PC-9 (cell line): ENCODE measurements at places on chromosomes 13 and 19. TPM values are rescaled to one million over a fixed set of nuclear protein-coding genes. Genes with fewer than 3 reads are reported as not detected.
A peak's percentile ranks its signal among the peaks of the same experiment; 100 is the strongest.

DNA sequence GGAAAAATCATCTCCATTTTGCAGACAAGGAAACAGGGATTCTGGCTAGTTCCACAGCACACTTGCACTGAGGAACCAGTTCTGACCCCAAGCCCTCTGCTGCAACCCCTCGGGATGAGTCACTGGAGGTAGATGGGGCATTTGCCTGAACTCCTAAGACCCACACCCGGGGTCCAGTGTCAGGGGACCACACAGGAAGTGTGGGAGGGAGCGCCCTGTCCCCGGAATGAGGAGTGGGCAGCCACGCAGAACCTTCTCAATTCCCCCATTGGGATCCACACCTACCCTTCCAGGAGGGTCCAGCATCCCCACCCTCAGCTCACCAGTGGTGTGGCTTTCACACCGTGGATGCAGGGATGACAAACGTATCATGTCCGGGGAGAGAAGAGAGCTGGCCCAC lies 62.7 kb downstream of the TSHZ3 start:
- no peak for DNase-seq

DNA sequence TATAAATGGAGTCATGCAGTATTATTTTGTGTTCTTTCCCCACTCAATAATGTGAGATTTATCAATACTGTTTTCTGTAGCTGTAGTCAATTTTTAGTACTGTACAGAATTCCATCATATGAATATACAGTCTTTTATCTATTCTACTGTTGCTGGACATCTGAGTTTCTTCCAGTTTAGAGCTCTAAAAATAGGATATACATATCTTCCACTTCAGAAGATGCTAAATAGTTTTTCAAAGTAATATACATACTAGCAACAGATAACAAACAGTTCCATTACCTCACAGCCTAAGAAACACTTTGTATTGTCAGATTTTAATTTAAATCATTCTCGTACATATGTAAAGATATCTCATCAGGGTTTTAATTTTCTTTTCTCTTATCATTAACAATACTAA lies 149.6 kb downstream of the UGGT2 start:
- DNase-seq: no peak

DNA sequence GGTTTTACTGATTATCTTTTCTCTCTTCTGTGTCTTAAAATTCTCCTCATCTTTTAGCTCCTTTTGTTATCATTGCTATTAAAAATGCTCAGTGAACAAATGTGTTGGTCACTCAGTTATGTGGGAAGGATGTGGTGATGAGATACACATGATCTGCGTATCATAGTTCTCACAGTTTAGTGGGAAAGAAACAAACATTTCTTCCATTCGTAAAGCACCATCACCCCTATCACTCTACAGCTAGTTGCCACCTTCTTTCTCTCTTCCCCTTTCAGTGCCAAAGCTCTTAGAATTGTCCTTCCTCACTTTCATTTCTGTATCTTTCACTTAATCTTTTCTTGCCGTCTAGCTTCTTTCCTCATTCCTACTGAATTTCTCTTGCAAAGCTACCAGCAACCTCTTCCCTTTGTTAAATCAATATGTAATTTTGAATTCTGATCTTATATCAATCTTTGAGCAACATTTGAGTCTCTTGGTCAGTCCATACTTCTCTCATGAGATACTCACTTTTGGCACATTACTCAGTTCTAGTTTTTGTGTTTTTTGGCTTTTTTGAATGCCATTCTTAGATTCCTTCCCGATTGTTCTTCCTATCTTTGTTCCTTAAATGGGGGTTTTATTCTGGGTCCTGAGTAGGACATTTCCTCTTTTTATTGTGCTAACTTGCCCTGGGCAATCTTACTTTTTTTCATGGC lies 122.3 kb downstream of the PCCA start:
- no peak for DNase-seq

GRCh38 chr19:18594824-18595373 lies 6.3 kb downstream of the REX1BD start:
- DNase-seq: no peak

DNA sequence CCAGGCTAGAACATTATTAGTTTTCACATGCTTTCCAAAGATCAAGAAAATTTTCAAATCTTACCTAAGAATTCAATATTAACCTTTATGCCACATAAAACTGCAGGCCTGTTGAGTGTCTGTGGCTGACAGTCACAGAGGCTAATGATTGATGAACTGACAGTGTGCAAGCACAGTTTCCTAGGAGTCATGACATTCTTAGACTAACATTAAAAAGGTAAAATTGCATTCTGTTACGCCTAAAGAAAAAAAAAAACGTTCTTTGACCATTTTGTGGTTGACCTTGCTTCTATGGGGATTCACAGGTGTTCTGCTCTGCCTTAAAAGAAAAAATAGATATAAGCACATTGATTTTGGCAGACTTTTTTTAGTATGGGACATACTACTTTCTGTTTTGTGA lies 1776.2 kb downstream of the PCDH9 start:
- no peak for DNase-seq

GRCh38 chr13:66225072-66225471 lies 1005.1 kb downstream of the PCDH9 start:
- DNase-seq: no peak

GRCh38 chr13:50846861-50847475 lies 3.5 kb upstream of the DLEU7 start:
- no peak for DNase-seq

DNA sequence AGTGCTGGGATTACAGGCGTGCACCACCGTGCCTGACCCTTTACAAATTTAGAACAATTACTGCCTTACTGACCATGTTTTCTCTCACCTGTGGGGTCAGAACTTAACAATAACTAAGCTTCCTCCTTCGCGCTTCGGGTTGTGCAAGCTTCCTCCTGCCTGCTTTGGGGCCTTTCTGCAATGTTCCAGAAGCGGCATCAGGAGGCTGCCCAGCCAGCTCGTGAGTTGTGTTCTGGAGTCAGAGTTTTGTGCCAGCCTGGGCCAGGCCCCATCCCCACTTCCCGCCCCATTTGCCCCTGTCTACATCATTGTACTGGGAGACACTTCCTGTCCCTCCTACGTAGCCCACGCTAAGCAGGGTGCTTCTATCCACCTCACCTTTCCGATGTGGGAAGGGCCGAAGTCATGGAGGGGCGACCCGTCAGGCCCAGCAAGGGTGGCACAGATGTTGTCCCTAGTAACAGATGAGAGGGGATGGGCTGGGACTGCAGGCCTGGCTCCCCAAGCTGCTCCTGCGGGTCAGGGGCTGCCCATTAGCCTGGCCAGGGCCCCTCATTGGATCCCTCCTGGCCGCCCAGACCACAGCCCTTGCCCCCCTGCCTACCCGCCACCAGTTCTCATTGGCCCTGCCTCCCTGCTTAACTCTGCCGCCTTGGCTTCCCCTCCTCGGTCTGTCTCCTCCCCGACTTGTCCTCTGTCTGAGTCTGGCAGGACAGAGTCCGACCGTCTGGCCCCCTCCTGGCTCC lies 13.4 kb downstream of the UHRF1 start:
- no peak for DNase-seq

GRCh38 chr19:55372316-55373081 lies 2.2 kb upstream of the IL11 start:
- DNase-seq: peak; percentile 64

- no peak for DNase-seq
These were observed 44.3 kb downstream of the SPRY2 start for GRCh38 chr13:80296638-80297037.

DNA sequence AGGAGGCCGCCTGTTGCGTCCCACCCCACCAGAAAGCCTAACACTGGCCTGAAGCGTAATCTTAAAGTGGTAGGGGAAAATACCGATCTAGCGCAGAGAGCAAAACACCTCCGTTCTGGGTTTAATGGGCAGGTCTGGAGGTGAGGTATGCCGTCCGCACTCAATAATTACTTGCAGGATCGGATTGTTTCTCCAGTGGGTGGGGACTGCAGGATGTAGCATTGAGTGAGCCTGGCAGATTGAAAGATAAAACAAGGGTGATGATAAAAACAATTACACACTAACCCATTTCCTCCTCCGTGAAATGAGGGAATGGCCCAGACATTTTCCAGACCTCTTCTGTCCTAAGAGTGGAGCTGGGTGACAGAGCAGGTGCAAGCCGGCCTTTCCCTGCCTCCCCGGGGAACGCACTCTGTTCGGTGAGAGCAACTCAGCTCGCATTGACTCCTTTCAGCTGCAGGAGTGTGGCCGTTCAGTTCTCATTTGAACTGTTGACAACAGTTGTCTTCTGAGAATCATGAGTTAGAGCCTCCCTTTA lies 110.2 kb upstream of the DOCK9 start:
- no peak for DNase-seq

DNA sequence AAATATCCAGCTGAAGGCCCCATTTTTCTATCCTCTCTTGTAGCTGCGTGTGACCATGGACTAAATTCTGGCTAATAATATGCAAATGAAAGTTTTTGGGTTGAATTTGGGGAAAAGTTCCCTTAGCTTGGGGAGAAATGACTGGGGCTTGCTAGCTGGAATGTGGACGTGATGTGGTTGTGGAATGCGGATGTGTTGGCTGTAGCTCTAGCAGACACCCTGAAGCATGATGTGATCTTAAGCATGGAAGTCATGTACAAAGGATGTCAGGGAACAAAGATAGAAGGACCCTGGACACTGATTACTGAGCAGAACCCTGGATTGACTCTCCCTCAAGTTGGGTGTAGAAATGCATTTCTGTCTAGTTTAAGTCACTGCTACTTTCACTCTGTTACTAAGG lies 25.4 kb upstream of the SCEL start:
- no peak for DNase-seq

DNA sequence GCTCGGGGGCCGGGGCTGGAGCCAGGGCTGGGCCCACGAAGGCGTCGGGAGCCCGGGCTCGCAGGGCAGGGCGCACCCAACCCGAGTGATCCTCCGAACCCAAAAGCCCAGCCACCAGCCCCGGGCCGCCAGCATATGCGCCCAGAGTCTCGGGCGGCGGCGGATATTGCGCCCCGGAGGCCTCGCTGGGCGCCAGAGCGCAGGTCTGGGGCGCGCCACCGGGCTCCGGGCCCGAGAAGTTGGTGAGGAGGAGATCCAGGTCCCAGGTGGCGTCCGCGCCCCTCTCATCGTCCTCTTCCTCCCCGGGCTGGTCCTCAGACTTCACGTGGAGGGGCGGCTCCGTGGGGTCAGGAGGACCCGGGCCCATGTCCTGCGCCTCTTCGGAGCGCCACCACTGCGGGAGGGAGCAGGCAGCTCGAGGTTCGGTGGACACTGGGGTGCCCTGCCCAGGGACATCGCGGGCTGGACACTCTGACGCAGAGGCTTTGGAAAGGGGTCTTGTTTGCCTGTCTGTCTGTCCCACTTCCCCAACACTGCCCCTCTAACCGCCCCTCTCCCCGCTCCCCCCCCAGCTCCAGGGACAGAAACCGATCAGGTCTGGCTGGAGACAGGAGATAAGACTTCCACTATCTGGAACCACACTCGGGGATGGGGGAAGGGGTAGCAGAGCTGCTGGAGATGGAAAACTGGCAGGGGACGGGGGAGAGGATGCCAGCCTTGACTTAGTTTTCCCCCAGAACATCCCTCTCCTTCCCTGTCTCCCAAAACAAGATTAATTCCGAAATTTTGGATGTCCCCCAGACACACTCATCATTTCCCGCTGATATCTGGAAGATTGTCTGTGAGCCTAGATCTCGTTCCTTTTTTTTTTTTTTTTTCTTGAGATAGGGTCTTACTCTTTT lies 1.0 kb downstream of the KLF1 start:
- DNase-seq: no peak

DNA sequence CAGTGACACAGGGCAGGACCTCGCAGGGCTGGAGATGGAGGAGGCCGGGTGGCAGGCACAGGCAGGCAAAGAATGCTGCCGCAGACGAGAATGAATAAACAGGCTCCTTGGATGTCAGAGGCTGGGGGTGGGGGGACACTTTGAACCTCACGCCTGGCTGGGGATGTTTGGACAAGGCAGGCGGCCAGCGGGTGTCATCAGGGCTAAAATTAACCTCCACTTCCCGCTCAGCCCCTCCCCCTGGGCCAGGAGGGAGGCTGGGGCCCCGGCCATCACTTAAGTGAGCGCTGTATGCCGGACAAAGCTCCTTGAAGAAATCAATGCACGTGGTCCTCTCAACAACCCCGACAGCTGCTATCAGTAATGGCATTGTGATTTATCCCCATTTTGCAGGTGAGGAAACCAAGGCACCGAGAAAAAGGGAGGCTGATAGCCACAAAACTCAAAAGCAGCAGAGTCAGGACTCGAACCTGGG lies 10.3 kb upstream of the FUT5 start:
- no peak for DNase-seq

- no peak for DNase-seq
These were observed 189.7 kb downstream of the ENOX1 start for GRCh38 chr13:43596924-43597598.

DNA sequence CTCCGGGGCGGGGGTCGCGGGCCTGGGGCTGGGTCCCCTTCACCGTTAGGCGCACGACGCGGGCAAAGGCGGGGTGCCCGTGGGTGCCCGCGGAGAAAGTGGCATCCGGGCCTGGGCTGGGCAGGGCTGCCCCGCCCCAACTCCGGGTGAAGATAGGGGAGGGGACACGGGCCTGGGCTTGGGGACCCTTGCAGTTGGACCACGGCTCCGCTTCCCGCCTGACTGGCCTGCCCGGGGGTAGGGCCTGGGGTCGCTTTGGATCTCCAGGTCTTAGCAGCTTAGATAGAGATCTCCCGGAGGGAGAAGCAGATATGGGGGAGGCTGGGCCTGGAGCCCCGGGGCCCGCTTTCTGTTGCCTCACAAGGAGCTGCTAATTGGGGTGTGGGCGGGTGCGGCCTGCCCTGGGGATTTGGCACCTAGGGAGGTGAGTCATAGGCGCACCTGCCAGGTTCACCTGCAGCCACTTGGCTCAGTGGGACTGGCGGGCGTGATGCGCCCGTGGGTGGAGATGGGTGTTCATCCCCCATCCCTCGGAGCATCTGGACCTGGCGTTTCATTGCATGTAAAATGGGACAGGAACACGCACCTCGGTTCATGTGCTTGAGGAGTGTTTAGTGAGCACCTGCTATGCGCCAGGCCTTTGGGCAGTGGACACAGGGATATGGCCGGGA lies 585 bp downstream of the MAP1S start:
- DNase-seq: peak; percentile 80

- DNase-seq: no peak
These were observed 64.5 kb downstream of the KCNRG start for GRCh38 chr13:50079655-50080202.

GRCh38 chr13:26971990-26972887 lies 199.4 kb downstream of the USP12 start:
- DNase-seq: peak; percentile 58

GRK1 gene
- not detected in 2 replicates for total RNA-seq

DCLK1 gene
- 1.3 and 1.4 TPM in 2 replicates for total RNA-seq

TJP3 gene
- total RNA-seq: 56.8 and 71.5 TPM in 2 replicates

ZNF681 gene
- total RNA-seq: 1.9 and 2.4 TPM in 2 replicates

ZNF610 gene
- total RNA-seq: 1.8 and 2.6 TPM in 2 replicates

GSX1 gene
- not detected in 2 replicates for total RNA-seq

TICAM1 gene
- 9.9 and 12.7 TPM in 2 replicates for total RNA-seq

PSG2 gene
- not detected in 2 replicates for total RNA-seq

SLC25A41 gene
- total RNA-seq: not detected in 2 replicates

OLFM2 gene
- 3.4 and 6.2 TPM in 2 replicates for total RNA-seq

TEX26 gene
- total RNA-seq: not detected in 2 replicates

GPC6 gene
- total RNA-seq: not detected in 2 replicates

ADGRE1 gene
- not detected in 2 replicates for total RNA-seq

SHC2 gene
- total RNA-seq: 0.70 and 0.73 TPM in 2 replicates

PDE4C gene
- 2.2 and 3.8 TPM in 2 replicates for total RNA-seq

CDK8 gene
- 14.8 and 16.8 TPM in 2 replicates for total RNA-seq

GFY gene
- not detected in 2 replicates for total RNA-seq
